ENCODE measurements at places on chromosomes 7 and 10. TPM values are rescaled to one million over a fixed set of nuclear protein-coding genes. Genes with fewer than 3 reads are reported as not detected.

- no peaks in the 10 kb centered on the region for H3K27me3 ChIP-seq
- peaks cover 49% of the 10 kb centered on the region for H3K4me1 ChIP-seq
- no peak for DNase-seq
- H3K4me3 ChIP-seq, result no peak overlapping the region
- no peaks in the 10 kb centered on the region for H3K36me3 ChIP-seq
Observed at GRCh38 chr7:2493205-2494164, 17.3 kb upstream of the GRIFIN start.

The PAX4 gene
- not detected for total RNA-seq

- H3K4me3 ChIP-seq, result no peak overlapping the region
- no peaks in the 10 kb centered on the region for H3K27me3 ChIP-seq
- H3K36me3 ChIP-seq, result no peaks in the 10 kb centered on the region
- H3K27ac ChIP-seq, result no peak overlapping the region
- DNase-seq, result no peak
Observed at GRCh38 chr10:132354356-132355094, 22.5 kb downstream of the LRRC27 start.

The SNCG gene
- total RNA-seq, result 36.6 TPM

The EDRF1 gene
- 16.5 TPM for total RNA-seq

The AZGP1 gene
- total RNA-seq, result 2.7 TPM

- H3K36me3 ChIP-seq, result no peaks in the 10 kb centered on the region
- H3K27ac ChIP-seq, result no peak overlapping the region
- H3K4me1 ChIP-seq, result peaks cover 7% of the 10 kb centered on the region
Observed at GRCh38 chr7:14504134-14504533, 398.4 kb downstream of the DGKB start.

DNA sequence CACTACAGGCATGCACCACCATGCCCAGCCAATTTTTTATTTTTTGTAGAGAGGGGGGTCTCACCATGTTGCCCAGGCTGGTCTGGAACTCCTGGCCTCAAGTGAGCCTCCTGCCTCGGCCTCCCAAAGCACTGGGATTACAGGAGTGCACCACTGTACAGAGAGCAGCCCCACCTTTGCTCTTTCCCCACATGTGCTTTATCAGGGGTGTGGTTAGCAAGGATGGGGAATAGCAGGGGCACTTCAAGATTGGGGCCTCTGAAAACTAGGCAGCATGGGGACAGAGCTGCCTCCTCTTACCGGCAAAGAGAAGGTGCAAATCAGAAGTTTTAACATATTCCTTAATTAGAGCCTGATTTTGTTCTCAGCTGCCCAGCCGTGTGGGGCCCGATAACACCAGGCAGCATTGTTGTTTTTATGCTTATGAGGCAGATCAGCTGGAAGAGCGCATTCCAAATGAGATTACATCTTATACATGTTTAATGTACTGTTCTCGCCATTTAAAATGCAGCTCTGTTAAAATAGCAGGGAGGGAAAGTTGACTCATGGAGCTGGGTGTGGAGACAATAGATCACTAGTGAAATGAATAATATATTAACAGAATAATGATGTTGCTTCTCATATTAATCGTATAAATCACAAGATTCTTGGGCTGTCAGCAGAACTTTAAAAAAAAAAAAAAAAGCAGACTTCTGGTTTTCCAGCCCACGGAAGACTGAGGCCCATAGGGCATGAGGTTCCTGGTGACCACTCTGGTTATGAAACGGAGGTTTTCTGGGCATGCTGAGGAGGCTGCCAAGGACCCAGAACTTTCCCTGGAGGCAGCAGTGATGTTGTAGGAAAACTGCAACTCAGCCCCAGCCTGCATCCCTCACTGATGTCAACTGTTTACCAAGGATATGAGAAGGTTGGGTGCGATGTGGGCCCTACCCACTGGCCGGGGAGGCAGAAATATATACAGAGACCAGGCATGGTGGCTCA lies 62.5 kb downstream of the TMEM130 start:
- no peaks in the 10 kb centered on the region for H3K27me3 ChIP-seq
- no peak for DNase-seq
- H3K27ac ChIP-seq, result no peak overlapping the region
- H3K4me1 ChIP-seq, result no peaks in the 10 kb centered on the region

The UCN3 gene
- not detected for total RNA-seq

The NUDT5 gene
- total RNA-seq, result 30.7 TPM

The EVX1 gene
- 2.5 TPM for total RNA-seq

The VAX1 gene
- not detected for total RNA-seq

DNA sequence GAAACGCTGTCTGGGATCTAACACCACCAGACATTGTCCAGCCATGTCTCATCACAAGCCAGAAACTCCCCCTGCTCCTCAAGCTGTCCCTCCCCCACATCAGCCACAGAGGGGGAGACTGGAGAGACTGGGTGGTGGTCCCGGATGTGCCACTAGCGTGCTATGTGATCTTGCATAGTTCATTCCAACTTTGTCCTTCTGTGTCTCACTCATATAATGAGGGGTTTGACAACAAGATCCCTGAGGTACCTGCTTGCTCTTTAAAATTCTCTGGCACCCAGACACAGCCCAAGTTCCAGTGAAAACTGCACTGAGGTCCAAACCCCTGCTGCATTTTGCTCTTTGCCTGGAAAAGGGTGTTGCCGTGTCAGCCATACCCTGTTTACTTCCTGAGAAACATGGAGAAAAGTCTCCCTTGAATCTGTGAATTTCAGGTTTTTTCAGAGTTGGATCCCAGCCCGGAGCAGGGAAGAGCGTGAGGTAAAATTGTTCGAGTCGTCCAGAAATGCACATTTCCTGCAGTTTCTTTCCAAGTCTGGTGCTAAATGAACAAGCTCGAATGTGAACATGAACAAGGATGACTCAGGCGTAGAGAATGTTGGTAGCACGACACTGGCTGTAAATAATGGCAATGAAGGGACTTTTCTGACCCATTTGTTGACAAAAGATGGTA lies 156.6 kb downstream of the CCDC3 start:
- no peak for DNase-seq
- H3K36me3 ChIP-seq, result no peaks in the 10 kb centered on the region
- no peaks in the 10 kb centered on the region for H3K27me3 ChIP-seq
- peaks cover 39% of the 10 kb centered on the region for H3K4me1 ChIP-seq

The OR2A1 gene
- 0.25 TPM for total RNA-seq

DNA sequence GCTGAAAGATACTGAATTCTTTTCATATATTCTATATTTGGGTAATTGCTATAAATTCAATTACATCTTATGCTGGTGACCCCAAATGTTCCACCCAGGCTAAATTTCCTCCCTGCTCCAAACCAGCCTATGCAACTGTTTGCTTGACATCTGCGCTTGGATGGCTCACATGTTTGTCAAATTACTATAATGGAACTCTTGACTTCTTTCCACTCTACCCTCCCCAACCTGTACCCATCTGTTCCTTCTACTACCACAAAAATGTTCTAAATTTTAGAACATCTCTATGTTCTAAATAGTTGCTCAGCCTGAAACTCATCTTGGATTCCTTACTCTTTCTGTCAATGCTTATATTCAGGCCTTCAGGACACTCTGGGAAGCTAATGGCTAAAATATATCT lies 249.9 kb upstream of the SMIM30 start:
- H3K4me1 ChIP-seq, result no peaks in the 10 kb centered on the region
- H3K27ac ChIP-seq, result no peak overlapping the region
- no peaks in the 10 kb centered on the region for H3K27me3 ChIP-seq
- H3K4me3 ChIP-seq, result no peak overlapping the region

The TRPV5 gene
- not detected for total RNA-seq

DNA sequence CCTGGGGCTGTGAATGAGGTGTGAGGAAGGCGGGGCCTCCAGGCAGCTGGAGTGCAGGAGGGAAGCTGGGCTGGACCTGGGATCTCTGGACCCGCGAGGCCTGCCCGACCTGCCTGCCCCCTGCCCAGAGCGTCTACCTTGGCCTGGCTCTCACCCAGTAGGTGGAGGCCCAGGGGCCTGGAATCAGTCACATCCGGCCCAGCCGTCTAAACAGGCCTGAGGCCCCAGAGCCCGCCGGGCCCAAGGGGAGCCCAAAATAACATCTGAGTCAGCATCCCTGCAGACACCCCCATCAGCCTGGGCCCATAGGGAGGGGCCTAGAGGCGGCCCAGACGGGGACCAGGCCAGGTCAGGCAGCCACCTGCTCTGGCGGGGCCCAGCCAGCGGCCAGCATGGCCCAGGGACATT lies 15.1 kb upstream of the ELN start:
- H3K4me1 ChIP-seq, result peaks cover 12% of the 10 kb centered on the region
- no peaks in the 10 kb centered on the region for H3K36me3 ChIP-seq
- no peaks in the 10 kb centered on the region for H3K27me3 ChIP-seq
- H3K27ac ChIP-seq, result no peak overlapping the region

The PRR15 gene
- total RNA-seq, result not detected

DNA sequence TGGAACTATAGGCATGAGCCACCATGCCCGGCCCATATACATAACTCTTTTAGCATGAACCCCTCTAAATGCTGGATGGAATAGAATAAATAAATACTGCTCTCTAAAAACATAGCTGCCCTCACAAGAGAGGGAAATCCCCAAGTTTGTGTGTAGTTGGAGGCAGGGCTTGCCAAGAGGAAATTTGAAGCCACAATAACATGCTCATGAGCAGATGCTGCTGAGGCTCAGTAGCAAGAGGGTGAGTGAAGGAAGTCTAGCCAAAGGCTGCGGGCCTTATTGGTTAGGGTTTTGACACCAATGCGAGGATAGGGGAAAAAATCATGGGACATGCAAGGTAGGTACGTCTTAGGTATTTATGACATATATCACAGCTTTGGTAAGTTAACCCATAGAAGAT lies 17.3 kb downstream of the TPK1 start:
- H3K27me3 ChIP-seq, result no peaks in the 10 kb centered on the region
- H3K36me3 ChIP-seq, result no peaks in the 10 kb centered on the region

GRCh38 chr10:124732931-124733570 lies 11.1 kb downstream of the FAM53B start:
- no peaks in the 10 kb centered on the region for H3K27me3 ChIP-seq
- peak overlapping the region; percentile 71 for H3K27ac ChIP-seq
- H3K4me1 ChIP-seq, result peaks cover 93% of the 10 kb centered on the region
- peak; percentile 83 for DNase-seq
- no peaks in the 10 kb centered on the region for H3K36me3 ChIP-seq
- H3K4me3 ChIP-seq, result no peak overlapping the region

GRCh38 chr7:1665549-1666316 lies 4.3 kb upstream of the ELFN1 start:
- peak overlapping the region; percentile 57 for H3K4me3 ChIP-seq
- H3K4me1 ChIP-seq, result peaks cover 61% of the 10 kb centered on the region

The TRIM74 gene
- total RNA-seq, result not detected

GRCh38 chr7:43038254-43038653 lies 74.2 kb upstream of the HECW1 start:
- peaks cover 11% of the 10 kb centered on the region for H3K4me1 ChIP-seq
- H3K27me3 ChIP-seq, result no peaks in the 10 kb centered on the region
- H3K4me3 ChIP-seq, result no peak overlapping the region
- no peak for DNase-seq
- no peak overlapping the region for H3K27ac ChIP-seq

GRCh38 chr7:115558161-115558560 lies 472.4 kb downstream of the TFEC start:
- H3K36me3 ChIP-seq, result no peaks in the 10 kb centered on the region
- H3K27ac ChIP-seq, result no peak overlapping the region
- H3K27me3 ChIP-seq, result no peaks in the 10 kb centered on the region
- no peak overlapping the region for H3K4me3 ChIP-seq
- DNase-seq, result no peak

The GLRX3 gene
- 41.3 TPM for total RNA-seq

- H3K4me3 ChIP-seq, result no peak overlapping the region
- H3K4me1 ChIP-seq, result no peaks in the 10 kb centered on the region
- no peaks in the 10 kb centered on the region for H3K36me3 ChIP-seq
- peak; percentile 31 for DNase-seq
- no peaks in the 10 kb centered on the region for H3K27me3 ChIP-seq
Observed at GRCh38 chr7:150415161-150416153, 35.0 kb upstream of the GIMAP8 start.

DNA sequence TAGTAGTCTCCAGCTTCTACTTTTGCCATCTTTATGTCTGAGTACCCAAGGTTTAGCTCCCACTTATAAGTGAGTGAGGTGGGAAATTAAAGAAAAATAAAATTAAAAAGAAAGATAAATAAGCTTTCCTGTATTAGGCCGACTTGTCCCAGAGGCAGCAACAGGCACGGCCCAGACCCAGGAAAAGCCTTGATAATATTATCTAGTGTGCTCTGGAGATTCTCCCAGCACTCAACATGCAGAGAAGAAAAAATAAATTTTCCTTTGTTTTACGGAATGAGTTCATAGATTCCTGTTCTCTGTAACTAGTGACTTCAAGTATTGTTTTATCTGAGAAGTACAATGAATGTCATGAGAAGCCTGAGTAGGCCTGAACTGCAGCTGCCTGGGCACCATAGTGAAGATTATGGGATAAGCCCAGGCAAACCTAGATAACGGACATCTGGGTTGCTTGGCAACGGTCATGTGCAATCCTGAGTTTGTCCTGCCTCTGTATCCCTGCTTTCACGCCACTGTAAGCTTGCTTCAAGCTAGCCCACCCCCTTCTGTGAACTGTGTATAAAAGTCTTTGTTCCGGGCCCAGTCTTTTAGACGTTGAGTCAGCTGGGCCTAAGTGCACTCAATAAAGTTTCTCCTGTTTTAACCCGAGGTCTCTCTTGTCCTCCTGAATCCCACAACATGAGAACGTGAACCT lies 6.4 kb downstream of the ATE1 start:
- H3K4me1 ChIP-seq, result peaks cover 25% of the 10 kb centered on the region
- peaks cover 16% of the 10 kb centered on the region for H3K36me3 ChIP-seq
- no peaks in the 10 kb centered on the region for H3K27me3 ChIP-seq
- no peak overlapping the region for H3K4me3 ChIP-seq
- DNase-seq, result no peak
- no peak overlapping the region for H3K27ac ChIP-seq

DNA sequence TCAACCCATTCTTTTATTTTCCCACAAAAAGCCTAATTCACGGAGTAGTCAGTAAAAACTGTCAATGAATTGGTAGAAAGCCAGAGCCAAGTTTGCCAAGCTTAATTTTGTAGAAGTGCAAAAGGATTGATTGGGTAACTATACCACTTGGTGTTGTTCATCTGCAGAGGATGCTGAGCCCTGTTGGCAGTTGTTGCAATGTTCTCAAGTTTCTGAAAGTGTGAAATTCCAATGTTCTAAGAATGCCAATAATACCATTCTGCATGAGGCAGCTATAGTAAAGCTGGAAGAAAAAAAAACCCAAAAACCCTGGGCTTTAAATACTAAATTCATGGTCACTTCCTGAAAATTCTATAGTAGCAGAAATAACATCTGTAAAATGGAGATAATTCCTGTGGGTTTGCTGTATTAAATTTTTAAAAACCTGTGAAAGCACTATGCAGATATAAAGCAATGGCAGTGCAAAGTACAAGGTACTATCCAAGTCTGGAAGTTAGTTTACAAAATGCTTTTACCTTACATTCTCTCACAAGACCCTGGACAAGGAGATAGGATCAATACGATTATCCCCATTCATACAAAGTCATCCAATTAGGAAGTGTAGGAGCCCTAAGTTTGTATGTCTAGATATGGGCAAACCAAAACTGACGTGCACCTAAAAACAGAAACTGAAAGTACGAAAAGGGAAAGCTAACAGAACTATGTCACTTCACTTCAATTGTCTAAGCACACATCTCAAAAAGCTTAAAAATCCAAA lies 6.0 kb upstream of the PON1 start:
- DNase-seq, result no peak
- H3K4me1 ChIP-seq, result no peaks in the 10 kb centered on the region
- H3K36me3 ChIP-seq, result no peaks in the 10 kb centered on the region
- H3K27ac ChIP-seq, result no peak overlapping the region
- H3K4me3 ChIP-seq, result peak overlapping the region; percentile 19
- no peaks in the 10 kb centered on the region for H3K27me3 ChIP-seq

GRCh38 chr10:132172091-132173066 lies 14.4 kb upstream of the DPYSL4 start:
- H3K36me3 ChIP-seq, result no peaks in the 10 kb centered on the region
- no peak overlapping the region for H3K27ac ChIP-seq
- no peak for DNase-seq

- no peak overlapping the region for H3K4me3 ChIP-seq
- no peak overlapping the region for H3K27ac ChIP-seq
- H3K27me3 ChIP-seq, result no peaks in the 10 kb centered on the region
- no peak for DNase-seq
- H3K36me3 ChIP-seq, result no peaks in the 10 kb centered on the region
Observed at GRCh38 chr10:37991655-37992054, 15.2 kb upstream of the ZNF25 start.
